Heart right ventricle (tissue), 16 donors: ENCODE measurements at places on chromosomes 5 and 9.

GRCh38 chr5:40669606-40670390 lies 9.9 kb upstream of the PTGER4 start:
- no peak for DNase-seq

GRCh38 chr5:7927466-7928375 lies 58.8 kb downstream of the MTRR start:
- peak; percentile 21 for DNase-seq

DNA sequence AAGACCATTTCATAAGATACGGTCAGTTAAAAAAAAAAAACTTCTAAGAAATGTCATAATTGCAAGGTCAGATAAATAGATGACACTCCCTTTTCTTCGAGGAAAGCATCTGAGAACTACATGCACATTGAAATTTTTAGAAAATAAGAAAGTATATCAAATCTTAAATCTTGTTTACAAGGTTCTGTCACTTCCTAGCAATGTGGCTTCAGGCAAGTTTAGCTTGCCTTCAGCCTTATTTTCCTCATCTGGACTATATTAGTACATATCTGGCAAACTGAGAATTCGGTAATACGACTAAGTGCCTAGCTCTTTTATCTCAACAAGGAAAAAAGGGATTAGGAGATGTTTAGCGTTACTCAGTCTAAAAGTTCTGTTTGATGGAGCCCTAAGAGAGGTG lies 32.5 kb upstream of the OR2K2 start:
- no peak for DNase-seq

GRCh38 chr5:878125-878524 lies 14.5 kb downstream of the BRD9 start:
- no peak for DNase-seq

- DNase-seq, result no peak
Measured at GRCh38 chr5:71886406-71886805, 167.3 kb downstream of the CARTPT start.

DNA sequence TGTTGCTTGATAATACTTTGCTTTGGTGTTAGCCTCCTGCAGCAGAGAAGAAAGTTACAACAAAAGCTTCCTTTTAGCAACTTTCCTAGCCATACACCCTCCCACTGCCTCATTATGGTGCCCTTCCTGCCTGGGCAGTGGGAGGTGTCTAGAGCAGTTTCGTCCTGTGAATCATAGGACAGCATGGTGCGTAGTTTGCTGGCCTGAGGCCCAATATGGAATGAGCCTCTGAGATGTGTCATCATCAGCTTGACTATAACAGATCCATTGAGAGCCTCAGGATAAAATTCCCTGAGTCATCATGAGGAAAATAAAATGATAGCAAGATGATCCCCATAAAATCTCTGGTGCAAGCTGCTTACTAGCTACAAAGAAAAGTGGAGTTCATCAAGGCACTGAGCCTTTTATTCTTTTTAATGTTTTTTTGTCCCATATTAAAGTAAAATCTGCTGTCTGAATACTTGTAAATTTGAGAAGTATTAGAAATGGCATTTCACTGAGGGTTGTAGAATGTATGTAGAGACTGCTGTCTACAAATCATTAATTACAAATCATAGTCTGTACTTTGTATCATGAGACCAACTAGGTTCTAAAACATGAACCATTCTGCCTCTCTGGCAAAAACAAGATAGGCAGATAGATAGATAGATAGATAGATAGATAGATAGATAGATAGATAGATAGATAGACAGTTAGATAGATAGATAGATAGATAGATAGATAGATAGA lies 303.0 kb upstream of the PDE4D start:
- DNase-seq, result no peak

DNA sequence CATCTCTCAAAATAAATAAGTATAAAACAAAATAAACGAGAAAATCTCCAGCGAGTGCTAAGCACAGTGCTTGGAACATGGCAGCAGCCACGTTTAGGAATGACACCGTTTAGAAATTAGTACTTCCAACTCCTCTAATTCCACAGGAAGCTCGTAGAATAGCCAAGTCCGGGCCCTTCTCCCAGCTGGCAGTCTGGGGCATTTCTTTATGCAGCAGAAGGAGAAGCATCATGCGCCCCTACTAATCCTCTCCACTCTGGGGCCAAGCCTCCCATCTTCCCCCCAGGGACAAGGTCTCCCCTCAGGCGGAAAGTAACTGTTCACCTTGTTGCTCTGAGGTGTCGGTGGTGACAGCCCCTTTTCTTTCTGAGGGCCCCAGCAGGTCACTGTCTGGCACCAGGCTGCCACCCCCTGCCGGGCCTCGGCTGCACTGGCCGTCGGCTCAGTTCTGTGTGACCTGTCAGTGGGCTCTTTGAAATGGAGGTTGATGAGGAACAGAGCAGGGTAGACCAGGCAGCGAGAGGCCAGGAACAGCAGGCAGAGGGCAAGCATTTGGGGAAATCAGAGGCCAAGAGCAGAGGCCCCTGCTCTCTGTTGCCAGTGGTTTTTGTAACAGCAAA lies 113.5 kb upstream of the WWC1 start:
- peak; percentile 53 for DNase-seq

DNA sequence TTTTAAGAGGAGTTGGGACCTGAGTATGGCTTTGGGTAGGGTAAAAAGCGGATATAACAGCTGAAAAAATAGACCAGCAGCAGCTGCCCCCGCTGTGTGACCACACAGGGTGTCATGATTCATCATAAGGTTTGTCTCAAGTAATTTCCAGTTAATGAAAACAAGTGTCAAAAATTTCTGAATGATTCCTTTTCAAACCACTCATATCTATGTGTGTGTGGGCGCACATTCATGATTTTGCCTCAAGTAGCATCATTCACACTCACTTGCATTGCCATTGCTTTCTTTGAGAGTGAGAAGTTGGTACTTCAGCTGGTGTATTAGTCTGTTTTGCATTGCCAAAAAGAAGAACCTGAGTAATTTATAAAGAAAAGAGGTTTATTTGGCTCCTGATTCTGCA lies 12.1 kb upstream of the TNFAIP8 start:
- DNase-seq, result no peak

- peak; percentile 69 for DNase-seq
Measured at GRCh38 chr9:136564379-136564988, 18.6 kb upstream of the NOTCH1 start.

DNA sequence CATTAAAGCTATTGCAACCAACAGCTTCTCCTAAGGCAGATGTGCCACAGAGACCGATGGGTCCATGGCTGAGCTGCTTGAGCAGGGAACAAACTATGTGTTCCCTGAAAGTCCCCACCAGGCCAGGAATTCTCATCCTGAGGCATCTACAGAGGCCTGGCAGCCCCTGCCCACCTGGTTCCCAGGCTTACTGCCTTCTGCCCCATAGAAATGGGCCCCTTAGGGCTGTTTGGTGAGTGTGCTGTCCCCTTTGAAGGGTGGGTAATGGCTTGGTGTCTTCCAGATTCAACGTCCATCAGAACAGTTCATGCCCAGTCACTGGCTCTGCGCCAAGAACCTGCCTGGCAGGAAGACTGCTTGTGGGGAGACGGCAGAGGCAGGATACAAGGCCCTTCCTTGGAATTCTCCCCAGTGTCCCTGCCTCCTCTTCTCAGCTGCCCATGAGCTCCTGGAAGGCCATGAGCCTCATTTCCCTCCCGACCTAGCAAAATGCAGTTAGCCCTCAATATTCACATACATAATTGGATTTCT lies 3.8 kb upstream of the COL27A1 start:
- no peak for DNase-seq

- DNase-seq, result no peak
Measured at GRCh38 chr9:124860582-124861341, 995 bp downstream of the RPL35 start.

DNA sequence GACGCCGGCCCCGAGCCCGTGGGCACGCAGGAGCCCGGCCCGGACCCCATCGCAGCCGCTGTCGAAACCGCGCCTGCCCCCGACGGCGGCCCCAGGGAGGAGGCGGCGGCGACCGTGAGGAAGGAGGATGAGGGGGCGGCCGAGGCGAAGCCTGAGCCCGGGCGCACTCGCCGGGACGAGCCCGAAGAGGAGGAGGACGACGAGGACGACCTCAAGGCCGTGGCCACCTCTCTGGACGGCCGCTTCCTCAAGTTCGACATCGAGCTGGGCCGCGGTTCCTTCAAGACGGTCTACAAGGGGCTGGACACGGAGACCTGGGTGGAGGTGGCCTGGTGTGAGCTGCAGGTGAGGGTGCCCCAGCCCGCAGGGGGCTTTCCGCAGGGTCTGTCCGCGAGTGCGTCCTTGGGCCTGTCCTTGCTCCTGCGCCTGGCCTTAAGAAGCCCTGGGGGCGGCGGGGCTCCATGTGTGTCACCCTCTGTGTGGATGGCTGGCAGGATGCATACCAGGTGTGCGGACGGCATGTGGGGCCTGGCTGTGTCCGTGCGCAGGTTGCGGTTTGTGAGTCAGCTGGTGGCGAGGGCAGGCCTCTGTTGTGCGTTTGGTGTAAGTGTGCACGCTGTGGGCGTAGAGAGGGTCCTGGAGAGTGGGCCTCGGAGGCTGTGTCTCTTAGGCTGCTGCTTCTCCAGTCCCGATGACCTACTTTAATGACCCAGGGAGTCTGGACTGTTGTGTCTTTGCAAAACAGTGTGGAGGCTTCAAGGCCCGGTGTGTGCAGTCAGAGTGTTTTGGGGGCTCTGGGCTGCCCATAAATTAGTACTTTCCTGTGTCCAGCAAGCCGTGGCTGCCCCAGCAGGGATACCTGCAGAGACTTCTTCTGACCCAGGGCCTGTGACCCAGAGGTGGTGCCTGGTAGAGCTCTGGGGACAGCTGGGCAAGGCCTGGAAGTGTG lies 1.6 kb downstream of the WNK2 start:
- peak; percentile 22 for DNase-seq

DNA sequence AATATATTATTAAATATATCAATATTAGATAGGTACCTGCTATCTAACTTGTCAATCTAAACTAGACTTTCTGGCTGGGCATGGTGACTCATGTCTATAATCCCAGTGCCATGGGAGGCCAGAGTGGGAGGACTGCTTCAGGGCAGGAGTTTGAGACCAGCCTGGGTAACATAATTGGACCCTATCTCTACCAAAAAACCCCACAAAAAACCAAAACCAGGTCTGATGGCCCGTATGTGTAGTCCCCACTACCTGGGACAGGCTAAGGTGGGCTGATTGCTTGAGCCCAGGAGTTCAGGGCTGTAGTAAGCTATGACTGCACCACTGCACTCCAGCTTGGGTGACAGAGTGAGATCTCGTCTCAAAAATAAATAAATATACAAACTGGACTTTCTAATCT lies 55.0 kb downstream of the PJA2 start:
- no peak for DNase-seq

DNA sequence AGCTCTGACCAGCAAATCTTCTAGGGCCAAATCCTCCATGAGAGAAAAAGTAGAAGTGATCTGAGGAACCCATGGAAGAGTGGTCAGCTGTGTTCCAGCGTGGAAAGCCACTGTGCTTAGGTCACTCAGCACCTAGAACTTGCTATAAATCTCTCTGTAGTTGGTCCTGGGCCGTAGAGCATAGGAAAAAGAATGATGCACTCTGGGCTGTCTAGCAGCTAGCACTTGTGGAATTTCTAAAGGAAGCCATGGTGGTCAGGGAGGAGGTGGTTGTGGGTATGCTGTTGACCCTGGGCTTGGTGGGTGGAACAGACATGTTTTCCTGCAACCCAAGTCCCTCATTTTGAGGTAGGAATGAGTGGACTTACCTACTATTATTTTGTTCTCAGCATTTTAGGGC lies 48.1 kb downstream of the GGTA1 start:
- DNase-seq, result no peak

GRCh38 chr5:156395306-156395675 lies 68.3 kb downstream of the SGCD start:
- DNase-seq, result no peak

- no peak for DNase-seq
Measured at GRCh38 chr9:22036866-22037626, 27.9 kb upstream of the CDKN2B start.

DNA sequence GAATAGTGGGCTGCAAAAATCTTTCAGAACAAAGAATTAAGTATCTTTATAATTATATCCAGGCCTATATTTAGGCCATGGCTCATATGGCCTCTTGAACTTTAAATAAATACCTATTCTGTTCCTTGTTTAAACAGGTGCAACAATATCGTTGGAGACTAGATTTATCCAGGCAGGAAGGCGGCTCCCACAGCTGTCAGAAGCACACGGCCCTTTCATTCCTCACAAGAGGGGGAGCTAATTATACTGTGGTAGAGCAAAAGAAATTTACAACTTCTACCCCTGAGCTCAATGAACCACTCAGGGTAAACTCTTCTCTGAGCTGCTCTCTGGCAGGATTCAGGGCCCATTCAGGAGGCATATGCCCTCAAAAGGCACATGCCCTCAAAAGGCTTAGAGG lies 31.3 kb downstream of the TMEM174 start:
- DNase-seq, result no peak

GRCh38 chr5:66849803-66850202 lies 253.6 kb downstream of the MAST4 start:
- no peak for DNase-seq

- DNase-seq, result peak; percentile 56
Measured at GRCh38 chr5:172114875-172115422, 73.1 kb downstream of the STK10 start.

DNA sequence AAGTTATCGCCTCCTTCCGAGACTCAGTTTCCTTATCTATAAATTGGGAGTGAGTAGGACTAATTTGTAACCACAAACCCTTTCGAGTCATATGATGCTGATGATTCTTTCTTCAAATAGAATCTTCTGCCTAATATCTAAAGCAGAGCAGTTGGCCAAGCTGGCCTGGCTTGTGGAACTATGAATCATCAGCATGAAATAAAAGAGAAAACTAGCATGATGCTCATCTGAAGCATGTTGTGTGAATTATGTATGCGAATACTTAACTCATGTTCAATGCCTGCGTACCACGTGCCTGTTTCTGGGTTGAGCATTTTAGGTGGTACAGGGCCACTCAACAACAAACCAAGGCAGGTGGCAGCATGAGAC lies 15.0 kb upstream of the ORM1 start:
- DNase-seq, result no peak

- no peak for DNase-seq
Measured at GRCh38 chr5:156800929-156801328, 49.2 kb upstream of the PPP1R2B start.

GRCh38 chr9:116275418-116276195 lies 122.0 kb downstream of the PAPPA start:
- no peak for DNase-seq

- DNase-seq, result no peak
Measured at GRCh38 chr5:111929867-111930266, 172.9 kb upstream of the NREP start.

DNA sequence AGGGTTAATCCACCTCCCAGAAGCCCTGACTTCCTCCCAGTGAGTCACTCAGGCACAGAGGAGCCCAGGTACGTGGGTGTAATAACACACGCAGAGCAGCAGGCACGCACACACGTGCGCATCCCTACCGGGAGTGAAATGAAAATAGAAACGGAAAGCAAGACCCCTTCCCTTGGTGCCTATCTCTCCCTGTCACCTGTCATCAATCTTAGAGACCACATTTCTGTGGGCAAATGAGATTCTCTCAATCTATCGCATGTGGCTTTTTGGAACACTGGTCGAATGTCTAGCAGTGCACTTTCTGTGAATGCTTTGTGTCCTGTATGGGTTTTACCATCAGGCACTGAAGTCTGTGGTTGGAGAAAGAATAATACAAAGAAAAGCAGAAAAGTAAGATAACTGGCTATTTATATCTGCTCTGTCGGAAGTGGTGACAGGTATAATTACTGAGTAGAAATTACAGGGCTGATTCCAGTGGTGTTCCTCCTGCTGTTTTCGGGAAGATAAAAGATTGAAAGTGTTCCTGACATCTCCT lies 137.7 kb upstream of the GRIA1 start:
- DNase-seq, result no peak

GRCh38 chr9:124623966-124624734 lies 117.0 kb upstream of the NR5A1 start:
- no peak for DNase-seq

GRCh38 chr9:74379718-74380117 lies 117.4 kb upstream of the RORB start:
- DNase-seq, result no peak
